ENCODE measurements at places on chromosomes 4 and X. TPM values are rescaled to one million over a fixed set of nuclear protein-coding genes. Genes with fewer than 3 reads are reported as not detected.

TMPRSS11D gene
- not detected for total RNA-seq

STOX2 gene
- total RNA-seq = 3.0 TPM

AMOT gene
- total RNA-seq = 0.02 TPM

GSX2 gene
- not detected for total RNA-seq

CFAP47 gene
- not detected for total RNA-seq

TRIM75 gene
- not detected for total RNA-seq

IL1RAPL1 gene
- 0.04 TPM for total RNA-seq
